Adipose tissue (tissue), 3 donors: ENCODE measurements at places on chromosomes 3 and 15. TPM values are rescaled to one million over a fixed set of nuclear protein-coding genes. Genes with fewer than 3 reads are reported as not detected.

SAMMSON gene
- polyA plus RNA-seq = not detected

TM4SF1 gene
- 131 TPM for polyA plus RNA-seq

GRK7 gene
- not detected for polyA plus RNA-seq

INAFM2 gene
- 3.7 TPM for polyA plus RNA-seq

HGD gene
- polyA plus RNA-seq = 1.2 TPM

CHRNA7 gene
- 0.34 TPM for polyA plus RNA-seq

TNFSF10 gene
- 26.5 TPM for polyA plus RNA-seq

TGM4 gene
- polyA plus RNA-seq = not detected

THRB gene
- polyA plus RNA-seq = 11.7 TPM

STXBP5L gene
- polyA plus RNA-seq = 0.13 TPM

HES1 gene
- 17.4 TPM for polyA plus RNA-seq

FGF12 gene
- 2.6 TPM for polyA plus RNA-seq

ANKUB1 gene
- not detected for polyA plus RNA-seq

PDZRN3 gene
- 30.8 TPM for polyA plus RNA-seq

COLQ gene
- 0.61 TPM for polyA plus RNA-seq

KCNAB1 gene
- 2.3 TPM for polyA plus RNA-seq

PARP15 gene
- polyA plus RNA-seq = 0.61 TPM

KIF15 gene
- polyA plus RNA-seq = 0.24 TPM

ISLR gene
- 65.8 TPM for polyA plus RNA-seq

CTXND1 gene
- polyA plus RNA-seq = 0.33 TPM

CCDC174 gene
- 10.3 TPM for polyA plus RNA-seq

SAMD7 gene
- polyA plus RNA-seq = not detected

ETFA gene
- 140 TPM for polyA plus RNA-seq

GPR87 gene
- polyA plus RNA-seq = 0.04 TPM

LRIG1 gene
- 56.8 TPM for polyA plus RNA-seq

CCR3 gene
- not detected for polyA plus RNA-seq

GOLGA8M gene
- polyA plus RNA-seq = 0.39 TPM

CHRM5 gene
- 0.01 TPM for polyA plus RNA-seq

TIPIN gene
- polyA plus RNA-seq = 2.4 TPM

ITPKA gene
- 0.34 TPM for polyA plus RNA-seq

DLL4 gene
- polyA plus RNA-seq = 7.2 TPM

CNTN3 gene
- 0.45 TPM for polyA plus RNA-seq

CCR1 gene
- polyA plus RNA-seq = 15.5 TPM

CCDC39 gene
- not detected for polyA plus RNA-seq
